HuH-7.5 (cell line): ENCODE measurements at places on chromosomes 5 and 9.

DNA sequence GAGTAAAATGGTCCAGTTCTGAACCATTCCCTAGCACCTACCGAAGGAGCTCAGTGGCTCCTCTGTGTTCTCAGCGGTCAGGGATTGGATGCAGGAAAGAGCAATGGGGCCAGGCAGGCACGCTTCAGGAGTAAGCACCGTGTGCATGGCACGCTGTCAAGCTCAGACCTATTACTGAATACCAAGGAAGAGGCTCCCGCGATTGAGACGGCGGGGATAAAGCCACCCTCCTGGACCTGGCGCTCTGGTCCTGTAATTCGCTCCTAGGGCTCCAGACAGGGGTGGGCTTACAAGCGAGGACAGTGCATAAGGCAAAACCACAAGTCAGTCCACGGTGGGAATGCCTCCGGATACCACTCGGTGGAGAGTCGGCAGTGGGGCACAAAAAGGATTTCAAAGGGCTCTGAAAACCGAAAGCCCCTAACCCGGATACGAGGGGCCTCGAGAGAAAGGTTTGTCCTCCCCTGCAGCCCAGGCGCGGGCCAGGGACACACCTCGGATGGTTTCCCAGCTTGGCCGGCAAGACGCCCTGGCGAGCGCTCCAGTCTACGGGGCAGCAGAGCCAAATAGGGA is 988 bp downstream of the OXCT1 start:
- no peak for DNase-seq

- DNase-seq: no peak
These were observed 404.6 kb upstream of the C9orf72 start for GRCh38 chr9:27977931-27978330.

- no peak for DNase-seq
These were observed 136.5 kb upstream of the STK32A start for GRCh38 chr5:147098233-147098790.

DNA sequence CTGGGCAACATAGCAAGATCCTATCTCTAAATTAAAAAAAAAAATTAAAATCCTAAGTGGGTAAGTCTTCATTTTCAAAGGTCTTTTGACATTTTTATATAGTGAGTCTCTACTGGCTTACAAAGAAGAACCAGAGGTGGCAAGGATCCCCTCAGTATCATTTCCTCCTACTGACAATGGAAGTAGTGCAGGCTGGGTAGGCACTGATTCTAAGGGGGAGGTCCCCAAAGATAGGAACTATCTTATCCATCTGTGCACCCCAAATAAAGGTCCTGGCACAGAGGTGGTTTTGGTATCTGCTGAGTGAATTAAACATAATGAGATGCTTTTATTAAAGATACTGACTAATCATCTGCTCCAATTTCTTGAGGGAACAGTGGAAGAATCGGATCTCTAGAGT is 4.2 kb downstream of the FAM193B start:
- DNase-seq: no peak

DNA sequence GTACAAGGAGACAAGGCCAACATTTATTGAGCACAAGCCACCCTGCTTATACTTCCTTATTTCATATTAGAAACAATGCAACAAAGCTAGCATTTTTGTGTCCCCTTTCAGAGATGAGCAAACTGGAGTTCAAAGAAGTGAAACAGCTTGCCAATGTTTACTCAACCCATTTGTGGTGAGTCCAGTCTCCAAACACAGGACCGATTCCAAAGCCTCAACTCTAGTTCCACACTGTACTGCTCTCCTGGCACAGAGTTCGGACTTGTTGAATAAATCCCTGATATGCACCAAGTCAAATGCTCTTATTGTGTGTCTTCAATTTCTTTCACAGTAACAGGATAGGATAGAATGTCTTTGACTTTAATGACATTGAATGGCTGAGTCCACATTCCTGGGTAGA is 604.8 kb upstream of the BRINP1 start:
- no peak for DNase-seq

DNA sequence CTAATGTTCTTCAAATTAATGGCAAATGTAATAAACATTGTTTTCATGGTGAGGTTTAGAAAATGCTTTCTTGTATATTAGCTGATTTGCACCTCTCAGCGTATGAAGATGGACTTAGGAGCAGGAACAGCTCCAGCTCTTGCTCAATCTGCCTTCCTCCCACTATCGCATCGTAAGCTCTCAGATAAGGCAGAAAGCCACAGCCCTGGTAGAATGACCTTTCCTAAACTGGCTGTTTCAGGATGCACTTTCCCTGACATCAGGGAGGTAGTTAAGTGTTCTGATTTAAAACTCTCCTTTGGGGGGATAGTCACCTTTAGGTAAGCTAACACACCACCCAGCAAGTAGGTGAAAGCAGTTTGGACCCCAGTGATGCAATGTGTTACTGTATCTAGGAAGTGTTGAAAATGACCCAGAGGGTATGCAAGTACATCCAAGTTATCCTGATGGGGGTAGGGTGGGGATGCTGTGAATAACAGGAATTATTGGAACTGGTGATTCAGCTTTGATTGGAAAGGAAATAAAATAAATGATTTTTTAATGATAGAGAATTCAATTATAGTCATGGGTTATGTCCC is 72.3 kb downstream of the LMNB1 start:
- peak; percentile 30 for DNase-seq

DNA sequence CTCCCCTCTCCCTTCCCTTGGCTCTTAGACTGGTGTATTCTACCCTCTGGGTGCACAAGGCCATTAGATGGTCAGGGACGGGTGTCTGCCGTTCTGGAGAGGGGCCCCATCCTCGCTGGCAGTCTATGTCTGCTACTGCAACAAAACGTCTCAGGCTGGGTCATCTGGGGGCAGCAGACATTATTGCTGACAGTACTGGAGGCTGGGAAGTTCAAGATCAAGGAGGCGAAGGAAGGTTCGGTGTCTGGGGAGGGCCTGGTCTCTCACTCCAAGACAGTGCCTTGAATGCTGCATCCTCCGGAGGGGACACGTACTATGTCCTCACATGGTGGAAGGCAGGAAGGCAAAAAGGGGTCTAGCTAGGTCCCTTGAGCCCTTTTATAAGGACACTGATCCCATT is 93.4 kb upstream of the COL5A1 start:
- DNase-seq: no peak

DNA sequence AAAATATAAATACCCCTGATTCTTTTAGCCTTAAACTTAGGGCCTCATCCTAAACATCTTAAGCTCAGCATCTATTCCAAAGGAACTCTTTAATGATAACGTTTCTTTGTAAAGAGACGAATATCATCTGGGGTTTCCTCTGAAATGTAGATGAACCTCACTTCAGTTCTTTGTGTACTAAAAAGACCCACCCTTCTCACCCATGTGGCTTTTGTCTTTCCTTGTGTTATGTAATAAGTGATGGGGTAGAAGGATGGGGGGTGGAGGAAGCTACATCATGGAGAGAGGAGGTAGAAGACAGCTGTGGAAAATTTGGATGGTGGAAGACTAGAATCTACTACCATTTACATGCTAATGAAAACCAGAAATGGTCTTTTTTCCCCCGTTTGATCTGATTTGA is 111.0 kb downstream of the NDUFS4 start:
- no peak for DNase-seq

DNA sequence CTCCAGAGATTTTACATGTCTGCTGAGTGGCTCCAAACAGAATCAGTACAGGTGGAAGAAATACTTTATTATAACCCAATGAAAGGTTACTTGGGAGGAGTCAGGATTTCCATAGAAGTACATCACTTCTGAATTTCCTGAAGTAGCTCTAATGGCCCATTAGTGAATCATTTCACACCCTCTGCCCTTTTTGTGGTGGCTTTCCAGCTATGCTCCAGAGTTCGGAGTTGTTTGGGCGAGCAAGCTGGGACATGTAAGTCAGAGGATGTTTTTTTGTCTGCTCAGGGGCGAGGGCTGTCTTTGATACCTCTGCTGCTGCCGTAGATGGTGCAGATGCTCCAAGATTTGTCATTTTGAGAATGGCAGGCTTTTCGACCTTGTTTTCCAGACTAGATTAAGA is 226.1 kb downstream of the GOLPH3 start:
- no peak for DNase-seq

DNA sequence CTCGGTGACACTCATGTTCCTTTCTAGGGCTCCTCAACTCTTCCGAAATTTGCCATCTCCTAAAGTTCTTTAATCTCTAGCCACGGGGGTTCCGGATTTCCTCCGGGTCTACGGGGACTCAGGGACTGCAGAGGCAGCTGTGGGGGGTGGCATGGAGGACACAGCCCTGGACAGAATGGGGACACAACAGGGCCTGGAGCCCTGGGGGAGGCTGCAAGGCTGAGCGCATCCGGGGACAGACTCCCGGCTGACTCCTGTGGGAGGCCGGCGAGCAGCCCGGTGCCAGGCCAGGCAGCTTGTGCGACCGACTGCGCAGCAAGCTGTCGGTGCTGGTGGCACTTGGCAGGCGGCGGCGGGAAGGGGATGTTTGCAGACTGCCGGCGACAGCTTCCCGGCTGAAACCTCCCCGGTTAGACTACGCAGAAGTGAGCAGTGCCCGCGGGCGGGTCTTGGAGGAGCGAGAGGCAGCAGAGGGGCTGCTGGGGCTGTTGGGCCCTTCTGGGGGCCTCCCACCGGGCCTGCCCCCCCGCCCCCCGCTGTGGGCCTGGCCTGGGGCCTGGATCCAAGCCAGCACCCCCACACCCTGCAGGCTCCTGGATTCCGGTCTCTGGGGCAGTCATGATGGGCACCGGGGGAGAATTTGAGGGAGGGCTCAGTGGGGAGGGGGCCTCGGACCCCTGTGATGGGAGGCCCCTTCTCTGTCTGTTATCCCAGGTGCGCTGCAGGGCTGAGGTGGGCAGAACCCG is 28.7 kb upstream of the UBAC1 start:
- DNase-seq: no peak

DNA sequence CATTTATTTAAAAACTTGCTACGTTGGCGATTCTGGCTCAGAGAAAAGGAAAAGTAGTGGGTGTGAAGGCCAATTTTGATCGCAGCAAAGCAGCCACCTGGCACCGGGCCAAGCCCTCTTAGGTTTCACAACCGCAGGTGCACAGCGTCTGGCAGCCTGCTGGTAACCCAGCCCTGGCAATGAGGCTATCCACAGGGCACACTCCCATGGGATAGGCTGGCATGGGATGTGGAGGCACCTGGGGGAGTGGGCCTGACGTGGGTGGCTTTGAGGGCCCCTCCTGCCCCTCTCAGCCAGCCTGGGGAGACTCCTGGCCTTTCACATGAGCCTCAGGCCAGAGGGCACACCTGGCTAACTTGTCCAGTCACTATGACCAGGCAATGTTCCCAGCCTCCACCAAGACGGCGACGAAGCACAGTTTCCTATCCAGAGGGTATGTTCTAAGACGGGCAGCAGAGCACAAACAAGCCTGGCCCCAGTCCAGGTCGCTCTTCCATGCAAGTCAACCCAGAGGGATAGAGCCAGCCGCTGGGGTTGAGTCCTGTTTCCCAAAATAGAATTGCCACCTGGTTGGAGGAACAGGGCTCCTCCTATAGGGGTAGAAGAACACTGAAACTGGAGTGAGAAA is 19.0 kb downstream of the CMBL start:
- no peak for DNase-seq

DNA sequence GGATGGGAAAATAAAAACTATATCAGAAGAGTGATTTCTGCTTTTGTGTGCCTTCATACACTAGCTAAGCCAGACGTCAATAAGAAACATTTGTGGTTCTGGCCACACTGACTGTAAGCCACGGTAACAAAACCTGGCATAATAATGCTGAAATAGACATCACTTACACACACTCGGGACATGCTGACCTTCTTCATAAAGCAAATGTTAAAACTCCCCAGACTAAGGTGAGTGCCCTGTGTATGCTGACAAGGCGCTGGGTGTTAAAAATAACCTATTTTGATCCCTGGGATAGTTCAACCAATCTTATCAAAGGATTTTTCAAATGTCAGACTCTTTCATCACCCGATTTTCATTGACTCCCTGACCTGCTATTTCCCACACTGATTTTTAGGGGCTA is 337.0 kb downstream of the RAB3C start:
- DNase-seq: no peak

DNA sequence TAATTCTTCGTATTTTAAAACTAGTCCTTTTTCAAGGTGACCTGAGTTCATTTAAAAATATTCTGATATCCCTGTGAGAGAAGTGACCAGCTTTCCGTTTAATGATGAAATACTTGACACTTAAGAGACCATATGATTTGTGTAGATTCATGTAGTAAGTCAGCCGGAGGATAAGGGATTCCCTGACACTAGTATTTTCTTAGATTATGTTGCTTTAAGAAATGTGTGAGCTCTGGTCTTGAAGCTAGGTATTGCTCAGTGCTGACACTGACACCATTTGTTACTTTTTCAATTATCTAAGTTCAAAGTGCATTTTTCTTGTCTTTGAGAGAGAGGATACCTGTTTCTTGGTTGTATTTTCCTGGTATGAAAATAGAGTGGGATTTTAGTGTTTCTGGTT is 4.2 kb downstream of the NIPBL start:
- DNase-seq: no peak

DNA sequence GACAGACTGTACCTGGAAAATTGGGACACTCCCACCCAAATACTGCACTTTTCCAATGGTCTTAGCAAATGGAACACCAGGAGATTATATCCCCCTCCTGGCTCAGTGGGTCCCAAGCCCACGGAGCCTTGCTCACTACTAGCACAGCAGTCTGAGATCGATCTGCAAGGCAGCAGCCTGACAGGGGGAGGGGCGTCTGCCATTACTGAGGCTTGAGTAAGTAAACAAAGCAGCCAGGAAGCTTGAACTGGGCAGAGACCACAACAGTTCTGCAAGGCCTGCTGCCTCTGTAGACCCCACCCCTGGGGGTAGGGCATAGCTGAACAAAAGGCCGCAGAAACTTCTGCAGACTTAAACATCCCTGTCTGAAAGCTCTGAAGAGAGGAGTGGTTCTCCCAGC is 260.0 kb upstream of the ST8SIA4 start:
- DNase-seq: no peak

DNA sequence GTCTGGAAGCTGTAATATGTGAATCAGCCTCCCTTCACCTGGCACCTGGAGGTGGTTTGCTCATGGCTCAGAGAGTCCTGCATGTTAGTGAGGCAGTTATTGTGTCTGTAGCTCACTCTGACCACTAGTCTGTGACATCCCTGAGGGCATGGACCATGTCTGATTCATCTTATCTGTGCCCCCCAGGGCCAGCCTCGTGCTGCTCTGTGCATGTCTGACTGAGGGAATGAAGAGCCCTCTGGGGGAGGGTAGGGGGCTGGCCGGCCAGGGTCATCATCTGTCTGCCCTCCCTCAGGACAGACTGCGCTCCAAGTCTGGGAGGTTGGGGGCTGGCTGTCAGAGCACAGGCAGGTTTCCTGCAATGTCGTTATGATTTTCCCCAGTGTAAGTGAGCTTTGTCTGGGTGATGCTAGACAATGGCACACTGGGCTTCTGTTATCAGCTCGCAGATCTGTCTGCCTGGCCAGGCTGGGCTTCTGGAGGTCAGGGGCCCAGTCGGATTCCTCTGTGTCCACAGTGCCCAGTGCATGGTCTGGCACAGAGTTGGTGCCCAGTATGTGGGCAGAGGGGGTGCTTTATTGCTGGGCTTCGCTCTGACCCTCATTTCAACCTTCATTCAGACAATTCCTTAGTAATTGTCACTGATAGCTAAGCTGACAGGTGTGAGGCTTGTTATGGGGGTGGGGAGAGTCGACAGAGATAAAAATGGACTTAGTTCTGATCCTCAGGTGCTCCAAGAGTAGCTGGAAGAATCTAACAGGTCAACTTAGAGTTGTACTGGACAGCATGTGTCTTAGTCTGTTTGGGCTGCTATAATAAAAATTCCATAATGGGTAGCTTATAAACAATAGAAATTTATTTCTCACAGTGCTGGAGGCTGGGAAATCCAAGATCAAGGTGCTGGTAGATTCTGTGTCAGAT is 85.7 kb upstream of the SHB start:
- no peak for DNase-seq
